A172 (cell line): ENCODE measurements at places on chromosomes 4 and X.

- DNase-seq, result no peak
These were observed 167.8 kb downstream of the AFAP1 start for GRCh38 chr4:7771541-7772507.

- DNase-seq, result no peak
These were observed 63.7 kb upstream of the PDLIM3 start for GRCh38 chr4:185598846-185599552.

GRCh38 chr4:590313-590841, 14.3 kb upstream of the TMEM271 start:
- DNase-seq, result no peak

DNA sequence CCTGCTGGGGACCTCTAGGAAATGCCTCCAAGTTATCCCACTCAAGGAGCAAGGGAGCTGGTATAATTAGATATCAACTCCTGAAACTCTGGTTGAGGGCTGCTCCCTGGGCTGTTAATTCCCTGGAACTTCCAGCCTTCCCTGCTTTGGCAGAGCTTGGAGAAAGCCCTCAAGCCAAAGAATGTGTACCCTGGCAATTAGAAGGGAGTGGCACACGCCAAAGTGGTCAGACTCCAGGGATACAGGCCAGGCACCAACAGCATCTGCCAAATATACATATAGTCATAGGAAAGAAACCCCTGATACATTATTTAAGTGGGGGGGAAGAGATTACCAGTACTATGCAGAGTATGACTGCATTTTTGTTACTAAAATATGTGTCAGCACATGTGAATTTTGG, 616.8 kb downstream of the BCOR start:
- DNase-seq, result no peak

GRCh38 chrX:38664285-38664684, 102.9 kb downstream of the TSPAN7 start:
- peak; percentile 21 for DNase-seq

DNA sequence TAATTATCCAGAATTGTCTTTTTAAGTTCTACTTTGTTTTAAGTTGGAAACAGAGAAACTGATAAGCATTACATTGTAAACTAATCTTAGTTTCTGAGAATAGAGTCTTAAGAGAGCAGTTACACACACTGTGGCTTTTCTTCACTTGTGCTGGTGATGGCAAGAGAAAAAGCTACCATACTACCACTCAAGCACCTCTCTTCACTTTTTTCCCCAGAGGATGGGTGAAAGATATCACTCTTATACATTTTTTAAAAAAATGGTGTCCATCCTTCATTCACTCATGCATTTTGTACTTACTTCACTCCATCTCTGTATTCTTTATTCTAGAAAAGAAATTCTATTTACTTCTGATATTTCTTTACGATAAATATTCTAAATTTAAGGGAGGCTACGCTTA, 42.5 kb upstream of the GRID2 start:
- no peak for DNase-seq

- DNase-seq, result peak; percentile 84
These were observed 12.8 kb downstream of the SCD5 start for GRCh38 chr4:82785611-82786400.

DNA sequence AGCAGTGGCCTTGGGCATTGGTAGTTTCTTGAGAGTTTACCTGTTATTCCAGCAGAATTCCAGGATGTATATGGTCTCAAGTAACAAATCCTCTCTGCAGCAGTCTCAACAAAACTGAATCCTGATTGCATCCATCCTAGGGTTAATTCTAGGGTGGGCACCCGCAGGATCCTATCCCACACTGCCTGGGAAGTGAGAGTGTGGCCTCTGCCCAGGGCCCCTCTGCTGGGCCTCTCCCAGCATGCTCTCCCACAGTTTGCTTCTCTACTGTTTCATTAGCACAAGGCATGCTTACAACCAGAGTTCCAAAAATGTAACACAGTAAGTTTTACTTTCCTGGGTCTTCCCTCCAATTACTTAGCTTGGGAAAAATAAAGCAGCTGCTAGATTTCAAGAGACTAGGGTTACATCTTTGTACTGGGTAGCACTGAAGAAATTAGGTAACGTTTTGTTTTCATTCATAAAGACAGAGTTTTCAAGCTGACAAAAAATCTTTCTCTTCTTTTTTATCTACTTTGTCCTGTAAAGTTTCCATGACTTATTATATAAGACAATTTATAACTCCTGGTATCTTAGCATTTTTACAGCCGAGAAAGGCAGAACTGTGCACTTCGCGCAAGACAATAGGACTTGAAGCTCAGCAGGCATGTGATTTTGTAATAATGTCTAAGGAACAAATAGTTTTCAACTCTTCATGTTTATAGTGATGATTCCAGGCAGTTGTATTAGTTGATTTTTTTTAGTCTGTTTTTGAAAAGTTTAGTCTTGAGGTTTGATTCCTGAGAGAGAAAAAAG, 131.2 kb upstream of the PCDH18 start:
- DNase-seq, result no peak

DNA sequence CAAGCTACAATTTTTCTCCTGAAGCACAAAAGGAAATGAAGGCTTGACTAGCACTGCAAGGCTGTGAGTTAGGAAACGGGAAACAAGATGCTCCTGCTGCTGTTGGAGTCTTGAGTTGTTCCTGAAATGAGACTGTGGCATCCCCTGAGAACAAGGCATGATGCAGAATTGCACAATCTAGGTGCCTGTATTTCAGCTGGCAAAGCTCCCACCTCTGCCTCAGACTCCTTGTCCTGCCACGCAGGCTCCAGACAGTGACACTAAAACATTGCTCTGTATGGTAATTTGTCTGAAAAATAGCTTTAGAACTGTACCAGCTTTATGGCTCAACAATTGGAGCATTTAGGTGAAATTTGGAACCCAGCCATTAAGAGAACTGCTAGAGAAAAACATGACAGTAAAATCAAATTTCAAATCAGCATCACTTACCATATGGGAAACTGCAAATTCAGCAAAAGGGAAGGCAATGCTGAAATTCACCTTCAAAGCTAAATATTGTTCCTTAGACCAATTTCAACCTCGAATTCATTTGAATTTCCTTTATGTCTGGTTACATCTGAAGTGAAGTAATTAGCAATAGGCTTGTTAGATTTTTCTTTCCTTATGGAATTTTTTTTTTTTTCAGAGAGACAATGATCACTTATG, 103.4 kb downstream of the MFAP3L start:
- DNase-seq, result no peak

GRCh38 chrX:106751407-106751806, 24.9 kb downstream of the RNF128 start:
- DNase-seq, result no peak

DNA sequence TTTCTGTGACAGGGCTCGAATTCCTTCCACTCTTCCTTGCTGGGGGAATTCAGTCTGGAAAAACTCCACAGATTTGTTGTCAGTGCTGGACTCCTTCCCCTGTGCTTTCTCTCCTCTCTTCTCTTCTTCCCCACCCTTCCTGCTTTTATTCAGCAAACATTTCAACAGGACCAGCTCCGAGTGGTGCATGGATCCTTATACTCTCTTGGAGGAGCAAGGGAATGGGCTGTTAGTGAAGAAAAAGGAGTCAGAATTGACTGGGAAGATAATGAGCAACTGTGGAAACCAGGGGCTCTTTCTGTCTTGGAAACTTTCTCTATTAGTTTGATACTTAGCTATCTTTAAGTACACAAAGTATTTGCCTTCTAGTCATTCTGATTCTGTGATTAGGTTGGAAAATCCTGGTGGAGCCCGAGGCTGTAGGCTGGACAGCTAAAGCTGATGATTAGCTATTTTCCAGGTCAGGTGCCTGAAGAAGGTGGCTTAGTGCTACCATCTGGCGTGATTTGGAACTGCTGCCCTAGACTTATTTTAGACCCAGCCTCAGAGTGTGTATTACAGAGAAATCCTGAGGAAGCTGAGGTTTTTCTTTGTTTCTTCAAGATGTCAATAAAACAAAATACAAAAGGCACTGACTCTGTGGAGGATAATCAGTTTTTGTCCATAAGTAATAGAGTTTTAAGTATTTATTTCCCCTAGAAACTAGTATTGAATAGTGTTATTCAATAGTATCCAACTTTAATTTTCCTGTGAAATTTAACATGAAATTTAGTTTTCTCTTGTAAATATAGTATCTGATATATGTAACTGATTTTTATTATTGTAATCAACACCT, 38.4 kb downstream of the NAP1L5 start:
- peak; percentile 75 for DNase-seq

- no peak for DNase-seq
These were observed 60.5 kb downstream of the FHDC1 start for GRCh38 chr4:152996672-152997071.

DNA sequence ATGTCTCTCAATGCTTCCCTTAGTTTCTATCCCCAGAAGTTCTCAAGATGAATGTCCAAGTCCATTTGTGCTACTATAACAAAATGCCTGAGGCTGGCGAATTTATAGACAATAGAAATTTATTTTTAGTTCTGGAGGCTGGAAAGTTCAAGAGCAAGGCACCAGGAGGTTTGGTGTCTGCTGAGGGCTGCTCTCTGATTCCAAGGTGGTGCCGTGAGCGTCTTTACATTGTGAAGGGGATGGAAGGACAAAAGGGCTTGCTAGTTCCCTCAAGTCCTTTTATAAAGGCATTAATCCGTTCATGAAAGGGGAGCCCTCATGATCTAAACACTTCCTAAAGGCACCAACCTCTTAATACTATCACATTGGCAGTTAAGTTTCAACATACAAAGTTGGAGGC, 12.3 kb downstream of the TRIM2 start:
- no peak for DNase-seq

- no peak for DNase-seq
These were observed 130.8 kb upstream of the IL1RAPL2 start for GRCh38 chrX:104435249-104435648.

- DNase-seq, result no peak
These were observed 2.2 kb downstream of the FAT4 start for GRCh38 chr4:125316791-125317524.

GRCh38 chr4:39020130-39020529, 12.1 kb downstream of the TMEM156 start:
- DNase-seq, result no peak

DNA sequence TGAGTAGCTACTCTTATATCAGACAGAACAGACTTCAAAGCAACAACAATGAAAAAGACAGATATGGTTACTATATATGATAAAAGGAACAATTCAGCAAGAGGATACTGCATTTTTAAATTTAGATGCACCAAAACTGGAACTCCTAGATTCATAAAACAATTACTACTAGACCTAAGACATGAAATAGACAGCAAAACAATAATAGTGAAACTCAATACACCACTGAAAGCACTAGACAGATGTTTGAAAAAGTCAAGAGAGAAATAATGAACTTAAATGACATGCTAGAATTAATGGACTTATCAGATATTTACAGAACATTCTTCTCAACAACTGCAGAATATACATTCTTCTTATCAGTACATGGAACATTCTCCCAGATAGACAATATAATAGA, 99.5 kb upstream of the ITM2A start:
- no peak for DNase-seq
